Right ventricle myocardium inferior (tissue), 1 donor: ENCODE measurements at places on chromosomes 7 and 10. TPM values are rescaled to one million over a fixed set of nuclear protein-coding genes. Genes with fewer than 3 reads are reported as not detected.

EBLN1 gene
- total RNA-seq, result not detected

CLRN3 gene
- total RNA-seq, result not detected

ZFAND2A gene
- total RNA-seq, result 5.9 TPM

TRIM50 gene
- total RNA-seq, result 0.32 TPM

HACD1 gene
- total RNA-seq, result 157 TPM

CHST15 gene
- 3.8 TPM for total RNA-seq

HOXA7 gene
- total RNA-seq, result not detected
